Esophagus muscularis mucosa (tissue), 4 donors: ENCODE measurements at places on chromosomes 13 and 19. TPM values are rescaled to one million over a fixed set of nuclear protein-coding genes. Genes with fewer than 3 reads are reported as not detected.

DNA sequence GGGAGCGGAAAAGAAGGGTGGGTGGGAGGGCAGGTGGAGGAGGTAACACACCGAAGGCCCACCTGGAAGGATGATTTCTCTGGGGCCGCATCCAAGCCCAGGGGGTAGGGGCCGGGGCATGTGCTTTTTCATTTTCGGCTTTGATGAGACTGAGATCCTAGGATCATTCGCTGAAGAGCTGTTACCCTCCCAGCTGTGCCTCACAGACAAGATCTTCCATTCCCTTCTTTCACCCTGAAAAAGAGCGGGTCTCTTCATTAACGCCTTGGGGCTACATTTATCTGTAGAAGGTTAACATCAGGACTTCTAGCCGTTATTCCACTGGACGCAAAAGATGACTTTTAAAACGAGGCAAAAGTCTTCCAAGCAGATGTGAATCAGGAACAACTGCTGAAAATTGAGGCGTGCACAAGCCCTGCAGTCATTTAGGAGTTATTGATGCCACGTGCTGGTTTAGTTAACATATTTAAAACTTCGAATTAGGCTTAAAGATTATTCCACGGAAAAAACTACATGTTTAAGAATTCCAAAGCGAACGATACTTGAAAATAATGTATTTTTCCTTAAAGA, 1.1 kb downstream of the LMO7 start:
- no peak for DNase-seq

DNA sequence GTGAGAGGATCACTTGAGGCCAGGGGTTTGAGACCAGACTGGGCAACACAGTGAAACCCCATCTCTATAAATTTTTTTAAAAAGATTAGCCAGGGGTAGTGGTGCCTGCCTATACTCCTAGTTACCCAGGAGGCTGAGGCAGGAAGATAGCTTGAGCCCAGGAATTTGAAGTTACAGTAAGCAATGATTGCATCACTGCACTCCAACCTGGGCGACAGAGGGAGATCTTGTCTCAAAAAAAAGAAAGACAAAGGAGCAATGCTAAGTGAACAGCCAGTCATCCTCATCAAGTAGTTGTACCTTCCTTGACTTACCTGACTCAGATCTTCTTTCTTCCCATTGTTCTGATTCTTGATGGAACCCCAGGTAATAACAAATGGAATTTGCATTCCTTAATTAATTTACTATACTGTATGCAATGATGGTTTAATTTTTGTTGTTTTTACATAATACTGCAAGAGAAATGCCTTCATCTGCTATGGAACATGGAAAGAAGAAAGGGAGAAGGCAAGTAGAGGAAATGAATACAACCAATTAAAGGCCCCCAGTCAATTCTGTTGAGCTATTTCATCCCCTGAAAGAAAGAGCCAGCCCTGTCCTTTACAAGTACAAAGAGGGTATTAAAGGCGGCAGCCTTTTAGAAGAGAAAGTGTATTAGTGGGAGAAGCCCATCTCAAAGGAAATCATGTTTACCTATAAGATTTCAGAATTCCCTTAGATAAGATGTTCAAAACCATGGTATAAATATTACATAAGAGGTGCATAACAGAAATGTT, 316.7 kb downstream of the DIAPH3 start:
- DNase-seq = no peak

DNA sequence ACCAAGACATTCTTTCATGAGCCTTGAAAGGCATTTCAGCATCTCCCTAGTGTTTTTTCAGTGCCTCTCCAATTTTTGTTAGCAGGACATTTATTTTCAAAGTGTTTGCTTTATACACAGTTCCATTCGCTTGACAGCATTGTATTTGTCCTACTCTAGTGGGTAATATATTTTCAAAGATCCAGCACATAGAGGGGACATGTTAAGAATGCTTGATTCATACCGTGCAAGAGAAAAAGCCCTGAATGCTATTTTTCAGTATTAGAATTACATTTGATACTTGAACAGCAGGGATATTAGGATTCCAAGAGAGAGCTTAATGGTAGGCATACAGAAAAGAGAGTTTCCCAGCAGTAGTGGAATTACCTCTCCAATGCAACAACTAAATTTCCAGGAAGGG, 21.3 kb downstream of the ERICH6B start:
- DNase-seq = no peak

GRCh38 chr13:113843864-113844556, 19.9 kb downstream of the GAS6 start:
- DNase-seq = no peak

GRCh38 chr19:29665826-29666577, 741 bp downstream of the PLEKHF1 start:
- no peak for DNase-seq

GRCh38 chr19:6683971-6684370, 14.0 kb upstream of the TNFSF14 start:
- DNase-seq = no peak

DNA sequence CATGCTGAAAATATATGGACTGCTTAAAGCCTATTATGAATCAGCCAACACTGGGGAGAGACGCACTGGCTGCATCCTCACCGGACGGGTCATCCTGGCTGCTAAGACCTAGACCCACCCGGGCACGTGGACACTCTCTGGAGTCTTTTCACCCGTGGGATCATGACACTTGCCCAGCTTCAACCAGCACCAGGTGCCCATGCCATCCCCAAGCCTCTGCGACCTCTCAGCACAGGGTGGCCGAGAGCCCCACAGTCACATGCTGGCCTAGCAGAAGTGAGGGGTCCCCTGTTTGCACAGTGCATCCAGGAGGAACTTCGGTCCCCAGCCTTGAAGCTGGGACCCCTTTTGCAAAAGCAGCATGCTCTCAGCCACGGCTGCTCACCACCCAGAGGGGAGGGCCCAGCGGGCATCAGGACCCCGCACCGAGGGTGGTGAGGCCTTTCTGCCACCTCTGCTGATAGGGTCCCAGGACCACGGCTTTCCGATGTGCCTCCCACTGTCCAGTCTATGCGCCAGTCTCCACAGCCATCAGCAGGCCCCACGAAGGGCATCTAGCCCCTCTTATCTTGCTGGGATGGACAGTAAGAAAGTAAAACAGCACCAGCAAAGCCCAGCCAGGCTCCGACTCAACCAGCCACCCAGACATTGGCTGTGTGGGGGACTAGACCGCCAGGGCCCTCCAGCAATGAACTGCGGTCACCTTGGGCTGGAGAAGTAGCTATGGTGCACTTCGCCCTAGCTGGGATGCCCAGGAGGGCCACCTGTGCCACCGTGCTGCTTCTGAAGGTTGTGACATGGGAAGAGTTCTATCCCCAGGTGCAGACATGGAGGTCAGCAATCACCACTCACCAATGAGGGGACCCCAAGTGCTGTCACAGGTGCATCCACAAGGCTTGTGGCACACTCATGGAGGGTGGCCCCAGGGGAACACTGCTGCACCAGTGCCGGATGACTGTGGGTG, 73.1 kb downstream of the CEBPG start:
- DNase-seq = no peak

- no peak for DNase-seq
These were observed 20.6 kb downstream of the FREM2 start for GRCh38 chr13:38707460-38707859.

- peak; percentile 92 for DNase-seq
These were observed 24.6 kb upstream of the ZNF846 start for GRCh38 chr19:9793071-9793591.

The CGB1 gene
- not detected for total RNA-seq

The NMRK2 gene
- 0.69 TPM for total RNA-seq

The ZNF558 gene
- total RNA-seq = 52.7 TPM

The SHISA7 gene
- total RNA-seq = under 0.01 TPM

The PCDH8 gene
- not detected for total RNA-seq
